ENCODE measurements at places on chromosomes 11 and 22. TPM values are rescaled to one million over a fixed set of nuclear protein-coding genes. Genes with fewer than 3 reads are reported as not detected.

Gene THRSP
- not detected for total RNA-seq

Gene CALCA
- not detected for total RNA-seq

Gene OR51B5
- not detected for total RNA-seq

DNA sequence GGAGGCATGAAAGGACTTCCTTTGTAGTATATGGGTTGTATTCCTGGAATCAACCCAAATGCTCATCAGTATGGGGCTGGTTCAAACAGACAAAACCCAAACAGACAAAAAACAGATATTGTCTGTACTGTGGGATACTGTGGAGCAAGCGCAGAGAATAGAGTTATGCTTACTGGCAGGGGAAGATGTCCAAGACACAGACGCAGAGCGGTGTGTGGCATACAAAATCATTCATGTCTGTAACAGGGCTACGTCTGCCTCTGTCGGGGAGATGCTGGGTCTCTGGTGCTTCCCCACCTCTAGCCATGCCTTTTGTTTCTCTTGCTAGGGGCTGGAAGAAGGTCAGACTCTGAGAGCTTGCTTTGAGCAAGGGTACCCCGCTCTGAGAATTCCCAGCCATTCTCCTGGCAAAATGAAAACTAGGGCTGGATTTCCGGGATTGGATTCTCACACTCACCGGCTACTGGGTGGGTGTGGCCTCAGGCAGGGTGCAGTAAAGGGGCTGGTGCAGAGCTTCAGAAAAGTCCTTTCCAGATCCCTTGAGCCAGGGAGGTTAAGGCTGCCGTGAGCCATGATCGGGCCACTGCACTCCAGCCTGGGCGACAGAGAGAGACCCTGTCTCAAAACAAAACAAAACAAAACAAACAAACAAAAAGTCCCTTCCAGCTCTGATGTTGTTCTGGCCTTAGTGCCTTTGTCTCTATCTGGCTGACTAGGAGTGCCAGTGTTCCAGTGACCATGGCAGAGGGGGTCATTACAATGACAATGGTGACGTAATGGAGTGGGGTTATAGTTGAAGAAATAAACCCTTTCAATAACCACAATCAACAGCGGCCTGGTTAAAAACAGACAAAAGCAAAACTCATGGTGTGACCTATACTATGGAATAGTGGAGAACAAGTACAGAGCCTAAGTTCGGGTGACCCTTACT is 2.9 kb upstream of the ABCC8 start:
- no peak overlapping the region for H3K4me3 ChIP-seq
- H3K27ac ChIP-seq, result no peak overlapping the region
- peaks cover 35% of the 10 kb centered on the region for H3K27me3 ChIP-seq
- no peaks in the 10 kb centered on the region for H3K36me3 ChIP-seq
- DNase-seq, result no peak
- H3K4me1 ChIP-seq, result peaks cover 6% of the 10 kb centered on the region

GRCh38 chr11:78666675-78667160 is 92.1 kb upstream of the NARS2 start:
- H3K36me3 ChIP-seq, result no peaks in the 10 kb centered on the region
- no peak overlapping the region for H3K4me3 ChIP-seq
- no peaks in the 10 kb centered on the region for H3K4me1 ChIP-seq
- H3K27me3 ChIP-seq, result peaks cover 1% of the 10 kb centered on the region
- no peak overlapping the region for H3K27ac ChIP-seq

GRCh38 chr11:64004590-64004984 is 18.3 kb downstream of the OTUB1 start:
- H3K4me3 ChIP-seq, result no peak overlapping the region
- H3K27me3 ChIP-seq, result peaks cover 28% of the 10 kb centered on the region
- no peaks in the 10 kb centered on the region for H3K36me3 ChIP-seq
- DNase-seq, result no peak

DNA sequence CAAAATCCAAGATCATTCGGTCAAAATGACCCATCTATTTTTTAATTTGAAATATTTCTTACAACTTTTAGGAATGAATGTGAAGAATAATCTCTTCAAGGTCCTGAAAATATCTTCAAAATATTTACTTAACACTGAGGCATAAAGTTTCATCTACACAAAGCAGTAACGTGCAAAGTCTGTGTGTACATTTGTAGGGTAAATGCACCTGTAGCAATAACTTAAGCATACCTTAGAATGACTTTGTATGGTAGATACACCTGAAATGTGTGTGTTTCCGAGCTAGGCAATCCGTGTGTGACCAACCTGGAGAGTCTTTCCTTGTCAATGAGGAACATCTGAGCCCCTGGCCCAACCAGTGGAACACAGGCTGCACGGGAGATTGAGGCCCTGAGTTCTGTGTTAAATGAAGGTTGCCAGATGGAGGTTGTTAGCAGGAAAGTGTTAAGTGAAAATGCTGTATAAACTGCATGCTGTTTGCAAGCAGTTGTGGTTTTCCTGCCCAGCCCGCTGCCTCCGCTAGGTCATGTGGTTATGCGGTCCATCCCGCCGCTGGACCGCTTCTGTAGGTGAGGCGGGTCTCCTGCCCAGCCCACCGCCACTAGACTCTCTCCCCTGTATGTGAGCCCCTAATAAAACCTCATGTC is 7.6 kb upstream of the CTR9 start:
- H3K36me3 ChIP-seq, result no peaks in the 10 kb centered on the region
- H3K4me1 ChIP-seq, result peaks cover 44% of the 10 kb centered on the region

DNA sequence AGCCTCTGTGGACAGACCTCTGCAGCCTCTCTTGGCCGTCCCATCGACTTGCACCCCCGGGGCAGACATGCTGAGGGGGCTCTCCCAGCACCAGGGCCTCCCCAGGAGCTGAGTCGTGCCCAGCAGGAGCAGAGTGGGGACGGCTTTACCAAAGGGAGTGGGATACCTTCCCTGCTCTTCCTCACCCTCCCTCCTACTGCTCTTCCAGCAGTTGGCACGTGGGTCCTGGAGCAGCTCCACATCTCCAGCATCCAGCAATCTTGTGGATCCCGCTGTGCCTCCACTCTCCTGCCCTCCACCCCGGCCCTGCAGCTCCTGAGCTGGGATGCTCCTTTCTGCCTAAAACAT is 854.0 kb downstream of the BRD1 start:
- H3K27me3 ChIP-seq, result peaks cover 15% of the 10 kb centered on the region
- no peaks in the 10 kb centered on the region for H3K4me1 ChIP-seq
- no peaks in the 10 kb centered on the region for H3K36me3 ChIP-seq

DNA sequence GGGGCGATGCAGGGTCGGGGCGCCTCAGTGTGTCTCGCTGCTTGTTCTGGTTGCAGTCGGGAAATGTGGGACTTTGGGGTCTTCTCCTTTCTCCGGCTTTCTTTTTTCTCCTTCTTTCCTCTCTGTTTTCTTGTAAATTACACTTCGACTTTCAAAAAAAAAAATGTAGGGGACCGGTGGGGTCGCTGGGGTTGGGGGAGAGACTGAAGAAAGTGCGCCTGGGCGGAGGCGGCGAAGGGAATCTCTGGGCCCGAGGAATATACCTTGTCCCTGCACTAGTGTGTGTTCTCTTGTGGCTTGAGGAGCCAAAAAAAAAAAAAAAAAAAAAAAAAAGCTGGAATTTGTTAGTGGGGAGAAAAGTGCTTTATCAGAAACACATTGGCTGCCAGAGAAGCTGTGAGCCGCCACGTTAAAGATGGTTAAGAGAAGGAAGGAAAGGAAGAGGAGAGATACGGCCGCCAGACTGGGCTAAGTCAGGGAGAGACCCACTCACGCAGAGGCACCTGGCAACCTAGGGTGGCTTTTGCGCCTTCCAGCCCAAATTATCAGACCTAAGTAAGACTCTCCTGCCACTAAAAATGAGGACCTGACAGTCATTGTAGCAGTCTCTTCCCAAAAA is 8.4 kb upstream of the FLI1 start:
- H3K27me3 ChIP-seq, result peaks cover 33% of the 10 kb centered on the region
- DNase-seq, result no peak
- H3K4me3 ChIP-seq, result peak overlapping the region; percentile 71
- no peaks in the 10 kb centered on the region for H3K36me3 ChIP-seq
- H3K27ac ChIP-seq, result no peak overlapping the region

- H3K36me3 ChIP-seq, result no peaks in the 10 kb centered on the region
- H3K27ac ChIP-seq, result no peak overlapping the region
- H3K4me1 ChIP-seq, result no peaks in the 10 kb centered on the region
- no peak overlapping the region for H3K4me3 ChIP-seq
- DNase-seq, result no peak
Measured at GRCh38 chr22:43832393-43833265, 20.5 kb upstream of the EFCAB6 start.

GRCh38 chr11:2155511-2155910 is 5.5 kb downstream of the INS start:
- peaks cover 5% of the 10 kb centered on the region for H3K4me1 ChIP-seq
- H3K27me3 ChIP-seq, result peaks cover 9% of the 10 kb centered on the region
- H3K27ac ChIP-seq, result no peak overlapping the region
- DNase-seq, result no peak
